ENCODE measurements at places on chromosomes 3 and 15.
A peak's percentile ranks its signal among the peaks of the same experiment; 100 is the strongest.

GRCh38 chr3:11629716-11630115 is 14.0 kb downstream of the VGLL4 start:
- DNase-seq, result peak; percentile 23

GRCh38 chr3:15933439-15934139 is 135.8 kb upstream of the ANKRD28 start:
- DNase-seq, result no peak

- DNase-seq, result peak; percentile 96
These were observed 139.1 kb upstream of the LRIG1 start for GRCh38 chr3:66639809-66640356.

GRCh38 chr15:70014331-70014730 is 83.4 kb downstream of the TLE3 start:
- DNase-seq, result no peak

DNA sequence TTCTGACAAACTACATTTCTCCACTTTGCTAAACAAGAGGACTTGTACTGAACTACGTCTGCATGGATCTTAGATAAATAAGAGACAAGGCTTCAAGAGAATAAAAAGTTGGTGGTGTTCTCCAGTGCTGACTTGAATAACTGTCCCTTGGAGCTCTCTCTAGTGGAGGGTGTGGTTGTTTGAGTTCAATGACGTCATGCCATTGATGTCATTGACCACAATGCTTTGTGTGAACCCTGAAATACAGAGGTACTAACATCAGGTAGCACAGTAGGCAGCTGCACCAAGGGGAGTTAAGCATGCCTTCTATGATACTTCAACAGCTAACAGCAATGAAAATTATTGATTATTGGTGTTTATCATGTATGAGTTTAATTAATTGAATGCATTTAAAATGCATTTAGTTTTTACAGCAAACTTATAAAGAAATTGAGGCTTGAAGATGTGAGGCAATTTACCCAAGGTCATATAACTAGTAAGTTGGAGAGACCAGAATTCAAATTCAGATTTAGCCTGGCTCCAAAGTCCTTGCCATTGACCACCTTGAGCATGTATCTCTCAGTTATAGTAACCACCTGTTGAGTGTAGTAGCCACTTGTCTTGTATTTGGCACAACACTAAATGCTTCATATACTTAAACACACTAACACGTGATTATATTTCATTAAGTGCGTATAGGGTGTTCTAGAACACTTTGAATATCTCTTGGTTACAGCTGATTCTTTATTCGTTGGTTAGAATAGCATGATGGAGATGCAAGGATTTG is 126.0 kb upstream of the ANKRD28 start:
- DNase-seq, result no peak

DNA sequence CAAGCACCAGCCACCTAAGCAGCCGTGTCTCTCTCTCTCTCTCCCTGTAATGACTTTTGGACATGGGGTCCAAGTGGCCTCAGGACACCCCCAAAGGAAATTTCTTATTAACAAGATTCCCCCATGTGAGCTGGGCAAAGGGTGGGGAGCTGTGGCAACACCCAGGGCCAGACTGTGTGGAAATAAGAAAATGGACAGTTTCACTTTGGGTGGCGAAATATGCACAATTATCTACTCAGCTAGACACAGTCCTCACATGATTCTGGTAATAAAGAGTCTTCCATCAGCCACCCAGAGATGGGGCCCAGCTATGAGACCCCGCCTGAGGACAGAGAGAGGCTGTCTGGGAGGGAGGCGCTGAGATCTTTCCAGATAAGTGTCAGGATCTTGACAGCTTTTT is 96.8 kb upstream of the TPM1 start:
- DNase-seq, result peak; percentile 52

DNA sequence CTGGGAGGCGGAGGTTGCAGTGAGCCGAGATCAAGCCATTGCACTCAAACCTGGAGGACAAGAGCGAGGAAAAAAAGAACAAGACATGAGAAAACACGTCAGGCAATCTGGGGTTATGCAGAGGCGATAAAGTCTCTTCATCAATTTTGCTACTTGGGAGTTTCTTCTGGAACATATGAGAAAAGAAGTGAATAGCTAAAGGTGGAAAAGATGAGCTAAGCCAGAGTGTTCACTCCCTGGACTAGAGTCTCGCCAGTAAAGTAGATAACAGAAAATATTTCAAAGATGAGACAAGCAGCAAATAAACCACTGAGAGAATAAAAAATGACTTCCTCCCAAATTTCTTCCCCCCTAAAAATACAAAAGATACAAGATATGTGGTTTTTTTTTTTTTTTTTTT is 188.4 kb upstream of the HES1 start:
- DNase-seq, result no peak

Data from MV-4-11 (cell line).